ENCODE measurements at places on chromosomes 4 and X.

GRCh38 chr4:75777589-75777988, 53.2 kb downstream of the USO1 start:
- H3K4me3 ChIP-seq: no peak overlapping the region
- no peaks in the 10 kb centered on the region for H3K27me3 ChIP-seq
- peaks cover 2% of the 10 kb centered on the region for H3K4me1 ChIP-seq
- no peak for DNase-seq
- H3K27ac ChIP-seq: no peak overlapping the region
- H3K36me3 ChIP-seq: peaks cover 37% of the 10 kb centered on the region

GRCh38 chrX:71118985-71119535, 664 bp downstream of the MED12 start:
- peaks cover 13% of the 10 kb centered on the region for H3K36me3 ChIP-seq
- H3K27ac ChIP-seq: peak overlapping the region; percentile 90
- peaks cover 2% of the 10 kb centered on the region for H3K4me1 ChIP-seq
- H3K27me3 ChIP-seq: no peaks in the 10 kb centered on the region
- peak overlapping the region; percentile 77 for H3K4me3 ChIP-seq

GRCh38 chr4:98661371-98662054, 3.1 kb upstream of the TSPAN5 start:
- H3K4me1 ChIP-seq: peaks cover 39% of the 10 kb centered on the region
- no peak overlapping the region for H3K4me3 ChIP-seq
- peak overlapping the region; percentile 5 for H3K27ac ChIP-seq
- H3K27me3 ChIP-seq: peaks cover 42% of the 10 kb centered on the region
- DNase-seq: no peak
- no peaks in the 10 kb centered on the region for H3K36me3 ChIP-seq

GRCh38 chr4:3830774-3831528, 64.8 kb downstream of the ADRA2C start:
- peaks cover 37% of the 10 kb centered on the region for H3K27me3 ChIP-seq
- no peak for DNase-seq
- H3K4me1 ChIP-seq: peaks cover 3% of the 10 kb centered on the region
- H3K27ac ChIP-seq: no peak overlapping the region
- no peaks in the 10 kb centered on the region for H3K36me3 ChIP-seq

DNA sequence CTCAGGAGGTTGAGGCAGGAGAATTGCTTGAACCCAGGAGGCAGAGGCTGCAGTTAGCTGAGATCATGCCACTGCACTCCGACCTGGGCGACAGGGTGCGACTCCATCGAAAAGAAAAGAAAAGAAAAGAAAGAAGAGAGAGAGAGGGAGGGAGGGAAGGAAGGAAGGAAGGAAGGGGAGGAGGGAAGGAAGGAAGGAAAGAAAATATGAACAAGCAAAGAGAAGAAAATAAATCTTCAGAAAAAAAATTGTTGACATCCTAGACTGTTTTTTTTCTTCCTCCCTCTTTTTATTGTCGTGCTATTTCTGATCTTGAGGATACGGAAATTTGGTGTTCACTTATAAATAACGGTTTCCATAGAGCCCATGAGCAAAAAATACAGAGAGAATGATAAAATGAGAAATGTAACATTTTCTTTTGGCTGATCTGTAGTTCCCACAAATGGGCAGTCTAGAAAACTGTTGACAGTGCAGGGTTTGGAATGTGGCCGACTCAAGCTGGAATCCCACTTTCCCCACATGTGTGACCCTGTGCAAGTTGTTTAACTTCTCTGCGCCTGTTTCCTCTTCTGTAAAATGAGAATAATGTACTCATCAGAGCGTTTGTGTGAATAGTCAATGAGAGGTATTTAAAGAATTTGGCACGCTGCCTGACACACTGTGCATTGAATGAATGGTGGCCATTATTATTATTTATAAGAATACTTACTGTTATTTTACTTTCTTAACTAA, 19.4 kb downstream of the SORBS2 start:
- H3K36me3 ChIP-seq: peaks cover 17% of the 10 kb centered on the region
- no peaks in the 10 kb centered on the region for H3K27me3 ChIP-seq
- no peak overlapping the region for H3K27ac ChIP-seq
- peaks cover 12% of the 10 kb centered on the region for H3K4me1 ChIP-seq

- peaks cover 23% of the 10 kb centered on the region for H3K4me1 ChIP-seq
- H3K4me3 ChIP-seq: no peak overlapping the region
Observed at GRCh38 chr4:33073811-33074210, 2353.6 kb downstream of the PCDH7 start.
